Stimulated activated CD4-positive, alpha-beta T cell treated with anti-CD3 and anti-CD28 coated beads, TNF-alpha, amount 100 ng/mL, for 1 hour (primary cell): ENCODE measurements at places on chromosomes 5 and 9.

DNA sequence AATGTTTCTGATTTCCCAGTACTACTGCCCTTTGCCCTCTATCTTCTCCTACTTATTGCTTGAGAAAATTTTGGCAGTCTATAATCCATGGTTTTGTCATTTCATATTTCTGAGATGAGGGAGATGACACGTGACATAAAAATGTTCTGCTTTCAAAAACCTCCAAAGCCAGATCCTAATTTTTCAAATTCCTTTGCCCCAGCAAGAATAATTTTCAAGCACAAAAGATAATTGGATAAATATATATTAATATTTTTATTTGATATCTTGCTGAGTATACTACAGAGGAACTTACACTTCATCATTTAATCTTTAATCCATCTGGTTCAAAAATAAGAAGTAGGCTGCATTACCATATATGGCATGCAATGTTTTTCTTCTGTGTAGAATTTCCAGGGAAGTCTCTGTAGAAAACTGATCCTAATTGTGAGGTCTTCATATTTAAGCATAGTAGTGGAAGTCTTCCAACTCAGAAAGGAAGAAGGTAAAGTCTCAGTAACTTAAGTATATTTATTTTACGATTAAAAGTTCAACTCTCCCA, 1738.8 kb downstream of the EFNA5 start:
- no peak for DNase-seq

- DNase-seq: no peak
Measured at GRCh38 chr5:67416133-67416937, 219.7 kb upstream of the CD180 start.

GRCh38 chr5:97042996-97043395, 99.4 kb downstream of the LIX1 start:
- no peak for DNase-seq

GRCh38 chr5:135013445-135013844, 20.6 kb downstream of the PITX1 start:
- no peak for DNase-seq

GRCh38 chr9:8025551-8025950, 226.0 kb upstream of the DMAC1 start:
- no peak for DNase-seq

DNA sequence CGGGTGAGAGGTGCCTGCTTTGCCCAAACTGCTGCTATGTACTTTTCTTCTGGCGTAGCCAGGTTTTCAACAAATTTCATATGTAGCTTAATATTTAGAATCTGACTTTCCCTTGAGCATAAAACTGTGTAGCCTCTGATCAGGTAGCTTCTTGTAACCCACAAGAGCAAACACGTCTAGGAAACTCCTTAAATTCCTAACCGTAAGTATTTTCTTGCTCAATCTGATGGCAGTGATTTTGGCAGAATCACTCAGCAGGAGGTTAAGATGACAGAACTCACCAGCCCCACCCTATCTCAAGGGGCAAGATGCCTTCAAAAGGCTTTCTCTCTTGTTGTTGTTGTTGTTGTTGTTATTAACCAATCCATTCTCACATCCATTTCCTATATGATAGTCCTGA, 20.8 kb downstream of the CKMT2 start:
- no peak for DNase-seq

GRCh38 chr5:150406103-150406722, 6.5 kb downstream of the CD74 start:
- no peak for DNase-seq

GRCh38 chr9:110911659-110912418, 126.4 kb downstream of the LPAR1 start:
- DNase-seq: no peak

- DNase-seq: peak; percentile 35
Measured at GRCh38 chr9:35051069-35051967, 21.1 kb downstream of the VCP start.

GRCh38 chr5:111347021-111347420, 122.8 kb downstream of the CAMK4 start:
- DNase-seq: no peak

GRCh38 chr9:126377536-126377935, 50.9 kb downstream of the MVB12B start:
- no peak for DNase-seq

GRCh38 chr5:37971483-37972024, 131.7 kb upstream of the GDNF start:
- DNase-seq: no peak

GRCh38 chr5:181129601-181130000, 1.4 kb downstream of the OR2V1 start:
- DNase-seq: no peak

- DNase-seq: no peak
Measured at GRCh38 chr5:178193251-178193809, 6.2 kb upstream of the GMCL2 start.

GRCh38 chr9:123523001-123523400, 167.0 kb downstream of the CRB2 start:
- DNase-seq: no peak

- DNase-seq: no peak
Measured at GRCh38 chr9:89304020-89304833, 6.8 kb upstream of the CKS2 start.

DNA sequence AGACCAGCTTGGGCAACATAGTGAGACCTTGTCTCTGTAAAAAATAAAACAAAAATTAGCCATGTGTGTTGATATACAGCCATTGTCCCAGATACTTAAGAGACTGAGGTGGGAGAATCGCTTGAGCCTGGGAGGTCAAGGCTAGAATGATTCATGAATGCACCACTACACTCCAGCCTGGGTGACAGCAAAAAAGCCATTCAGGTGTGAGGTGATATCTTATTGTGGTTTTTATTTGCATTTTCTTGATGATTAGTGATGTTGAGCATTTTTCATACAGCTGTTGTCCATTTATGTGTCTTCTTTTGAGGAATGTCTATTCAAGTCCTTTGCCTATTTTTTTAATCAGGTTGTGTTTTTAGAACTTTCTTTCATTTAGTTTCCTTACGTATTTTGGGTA, 23.2 kb downstream of the MTAP start:
- no peak for DNase-seq

GRCh38 chr9:22047596-22047995, 38.5 kb upstream of the CDKN2B start:
- no peak for DNase-seq

DNA sequence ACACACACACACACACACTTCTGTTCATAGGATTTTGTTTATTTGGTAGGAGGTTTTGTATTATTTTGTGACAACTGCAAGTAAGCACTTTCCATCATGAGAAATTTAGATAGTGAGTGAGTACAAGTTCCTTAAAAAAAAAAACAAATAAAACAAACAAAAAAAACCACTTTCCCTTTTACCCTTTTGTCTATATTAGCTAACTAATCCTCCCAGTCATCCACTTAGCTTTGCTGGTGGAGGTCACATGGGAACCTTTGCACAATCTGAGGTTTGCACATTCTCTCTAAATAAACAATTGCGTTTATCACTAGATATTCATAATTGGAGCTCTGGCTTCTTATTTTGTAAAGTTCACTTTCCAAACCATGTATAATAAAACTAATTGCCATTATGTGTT, 6.8 kb downstream of the ITGA1 start:
- no peak for DNase-seq
